H1 (cell line): ENCODE measurements at places on chromosomes 12 and 14. TPM values are rescaled to one million over a fixed set of nuclear protein-coding genes. Genes with fewer than 3 reads are reported as not detected.

- H3K4me3 ChIP-seq = no peak overlapping the region
- H3K27me3 ChIP-seq = no peaks in the 10 kb centered on the region
- H3K4me1 ChIP-seq = no peaks in the 10 kb centered on the region
- H3K27ac ChIP-seq = no peak overlapping the region
- H3K36me3 ChIP-seq = no peaks in the 10 kb centered on the region
Measured at GRCh38 chr12:71780237-71780822, 25.7 kb downstream of the RAB21 start.

GRCh38 chr12:58934528-58934927, 14.2 kb upstream of the LRIG3 start:
- no peaks in the 10 kb centered on the region for H3K4me1 ChIP-seq
- DNase-seq = no peak
- H3K36me3 ChIP-seq = no peaks in the 10 kb centered on the region

GRCh38 chr12:122887819-122888212, 8.1 kb downstream of the VPS37B start:
- no peaks in the 10 kb centered on the region for H3K36me3 ChIP-seq
- no peak overlapping the region for H3K4me3 ChIP-seq
- H3K27me3 ChIP-seq = no peaks in the 10 kb centered on the region; the same call in 1 of the 2 replicates
- no peak overlapping the region for H3K27ac ChIP-seq

DNA sequence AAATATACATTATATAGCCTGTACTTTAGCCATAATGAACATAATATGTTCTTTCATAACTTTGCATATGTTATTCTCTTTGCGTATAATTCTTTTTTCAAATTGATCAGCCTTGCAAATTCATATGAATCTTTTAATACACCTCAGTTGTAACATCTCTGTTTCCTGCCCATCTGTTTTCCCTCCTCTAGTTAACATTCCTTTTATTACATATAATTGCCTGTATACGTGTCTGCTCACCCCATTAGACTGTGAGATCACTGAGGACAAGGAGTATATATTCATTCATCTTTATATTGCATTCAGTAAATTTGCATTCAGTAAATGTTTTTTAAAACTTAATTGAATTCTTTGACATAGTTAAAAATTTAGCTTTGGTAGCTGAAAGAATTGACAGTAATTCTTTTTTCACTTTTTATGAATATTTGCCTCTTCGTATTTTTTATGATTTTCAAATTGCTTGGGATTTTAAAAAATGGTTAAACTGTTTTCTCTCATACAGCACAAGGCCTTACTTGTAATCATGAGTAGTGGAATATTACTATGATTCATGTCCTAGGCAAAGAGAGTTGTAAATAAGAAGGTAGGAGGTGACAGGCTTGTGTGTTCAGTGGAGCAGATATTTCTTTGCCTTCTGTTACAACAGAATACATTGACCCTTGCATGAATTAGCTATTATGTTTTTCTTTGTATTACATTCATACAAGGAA, 32.8 kb upstream of the KLHL42 start:
- no peaks in the 10 kb centered on the region for H3K27me3 ChIP-seq
- DNase-seq = no peak
- no peak overlapping the region for H3K4me3 ChIP-seq

GRCh38 chr12:57832966-57833365, 13.6 kb downstream of the CTDSP2 start:
- H3K36me3 ChIP-seq = peaks cover 14% of the 10 kb centered on the region
- H3K4me3 ChIP-seq = no peak overlapping the region
- H3K27me3 ChIP-seq = no peaks in the 10 kb centered on the region
- H3K27ac ChIP-seq = peak overlapping the region; percentile 37; the same call in 1 of the 2 replicates

GRCh38 chr14:95505030-95505589, 11.3 kb downstream of the SYNE3 start:
- no peak for DNase-seq
- no peaks in the 10 kb centered on the region; the same call in 1 of the 2 replicates for H3K27me3 ChIP-seq
- no peaks in the 10 kb centered on the region for H3K4me1 ChIP-seq
- H3K36me3 ChIP-seq = no peaks in the 10 kb centered on the region
- H3K27ac ChIP-seq = no peak overlapping the region

- no peak overlapping the region for H3K4me3 ChIP-seq
- no peak overlapping the region for H3K27ac ChIP-seq
- H3K27me3 ChIP-seq = no peaks in the 10 kb centered on the region
- no peaks in the 10 kb centered on the region for H3K36me3 ChIP-seq
Measured at GRCh38 chr14:29222671-29223268, 456.2 kb downstream of the FOXG1 start.

- H3K4me3 ChIP-seq = no peak overlapping the region
- H3K27ac ChIP-seq = no peak overlapping the region
- DNase-seq = no peak
- H3K27me3 ChIP-seq = no peaks in the 10 kb centered on the region
- no peaks in the 10 kb centered on the region for H3K4me1 ChIP-seq
Measured at GRCh38 chr12:4246116-4246515, 27.4 kb upstream of the CCND2 start.

DNA sequence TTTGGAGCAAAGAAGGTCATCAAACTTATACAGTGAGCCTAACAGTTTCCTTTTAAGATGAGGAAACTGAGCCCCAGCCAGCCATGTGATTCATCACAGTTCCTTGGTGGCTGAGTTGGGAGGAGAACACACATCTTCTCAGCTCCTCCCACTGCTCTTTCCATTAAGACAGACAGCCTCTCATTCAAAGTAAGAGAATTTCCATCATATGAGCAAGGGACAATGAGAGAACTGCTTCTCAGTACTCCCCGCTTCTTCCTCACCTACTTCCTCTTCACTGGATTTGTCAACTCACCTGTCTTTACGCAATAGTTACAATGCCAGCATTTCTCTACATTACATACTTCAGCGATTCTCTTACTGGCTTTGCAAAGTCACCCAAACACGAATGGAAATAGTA, 2.2 kb downstream of the IFNG start:
- no peak overlapping the region for H3K27ac ChIP-seq
- no peaks in the 10 kb centered on the region for H3K36me3 ChIP-seq
- no peak for DNase-seq
- H3K4me3 ChIP-seq = no peak overlapping the region

- H3K36me3 ChIP-seq = no peaks in the 10 kb centered on the region
- H3K27me3 ChIP-seq = no peaks in the 10 kb centered on the region
- DNase-seq = no peak
- no peak overlapping the region for H3K4me3 ChIP-seq
- no peaks in the 10 kb centered on the region for H3K4me1 ChIP-seq
Measured at GRCh38 chr12:92162079-92162478, 16.4 kb upstream of the BTG1 start.

GRCh38 chr12:29309320-29309902, 71.6 kb downstream of the ERGIC2 start:
- H3K4me1 ChIP-seq = no peaks in the 10 kb centered on the region
- no peaks in the 10 kb centered on the region for H3K27me3 ChIP-seq
- H3K36me3 ChIP-seq = no peaks in the 10 kb centered on the region
- no peak for DNase-seq
- H3K27ac ChIP-seq = no peak overlapping the region

DNA sequence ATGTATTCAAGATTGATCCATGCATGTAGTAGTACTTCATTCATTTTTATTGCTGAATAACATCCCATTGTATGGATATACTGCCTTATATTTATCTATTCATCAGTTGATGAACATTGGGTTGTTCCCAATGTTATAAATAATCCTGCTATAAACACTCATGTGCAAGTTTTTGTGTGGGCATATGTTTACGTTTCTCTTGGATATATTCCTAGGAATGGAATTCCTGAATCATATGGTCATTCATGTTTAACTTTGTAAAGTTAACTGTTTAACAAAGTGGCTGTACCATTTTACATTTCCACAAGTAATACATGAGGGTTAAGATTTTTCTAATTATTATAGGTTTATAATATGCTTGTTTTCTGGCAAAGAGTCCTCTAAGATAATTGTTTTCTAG, 1568.2 kb upstream of the SEL1L start:
- H3K27ac ChIP-seq = no peak overlapping the region
- H3K27me3 ChIP-seq = no peaks in the 10 kb centered on the region
- no peak overlapping the region for H3K4me3 ChIP-seq
- no peaks in the 10 kb centered on the region for H3K4me1 ChIP-seq
- no peaks in the 10 kb centered on the region for H3K36me3 ChIP-seq

- DNase-seq = no peak
- H3K36me3 ChIP-seq = no peaks in the 10 kb centered on the region
- H3K27ac ChIP-seq = no peak overlapping the region
- H3K4me1 ChIP-seq = no peaks in the 10 kb centered on the region
- no peak overlapping the region for H3K4me3 ChIP-seq
Measured at GRCh38 chr12:88122666-88123065, 19.2 kb downstream of the CEP290 start.

- no peaks in the 10 kb centered on the region for H3K36me3 ChIP-seq
- no peak overlapping the region for H3K4me3 ChIP-seq
- no peak for DNase-seq
- H3K4me1 ChIP-seq = no peaks in the 10 kb centered on the region
- no peak overlapping the region for H3K27ac ChIP-seq
Measured at GRCh38 chr12:115918763-115919162, 358.7 kb downstream of the MED13L start.

GRCh38 chr12:59113831-59114615, 193.7 kb upstream of the LRIG3 start:
- no peaks in the 10 kb centered on the region for H3K27me3 ChIP-seq
- H3K27ac ChIP-seq = no peak overlapping the region
- no peaks in the 10 kb centered on the region for H3K4me1 ChIP-seq
- no peaks in the 10 kb centered on the region for H3K36me3 ChIP-seq

DNA sequence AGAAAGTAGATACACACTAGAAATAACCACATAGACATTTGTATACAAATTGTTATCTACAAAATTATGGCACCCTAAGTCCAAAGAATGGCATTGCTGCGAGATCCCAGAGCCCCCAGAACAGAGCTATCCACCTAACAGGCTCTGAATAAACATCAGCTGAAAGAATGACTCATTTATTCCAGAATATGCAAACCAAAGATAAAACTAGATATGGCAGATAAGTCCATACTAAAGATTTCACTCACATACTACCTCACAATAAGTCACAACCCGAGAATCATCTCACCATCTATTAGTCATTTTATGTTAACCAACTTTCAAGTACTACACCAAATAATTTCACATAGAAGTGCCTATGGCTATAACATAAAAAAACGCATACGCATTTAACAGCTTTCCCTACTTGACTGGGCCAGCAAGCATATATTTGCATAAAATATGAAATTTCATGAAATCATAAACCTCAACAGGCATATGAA, 5.6 kb downstream of the CNIH1 start:
- no peak overlapping the region for H3K4me3 ChIP-seq
- H3K36me3 ChIP-seq = 0 out of 2 replicates have a peak, but pooled peaks cover 2% of the 10 kb centered on the region
- H3K27ac ChIP-seq = no peak overlapping the region
- no peak for DNase-seq
- H3K4me1 ChIP-seq = peaks cover 9% of the 10 kb centered on the region

- no peak for DNase-seq
- H3K4me1 ChIP-seq = no peaks in the 10 kb centered on the region
- no peak overlapping the region for H3K27ac ChIP-seq
- no peaks in the 10 kb centered on the region for H3K36me3 ChIP-seq
- H3K4me3 ChIP-seq = no peak overlapping the region
Measured at GRCh38 chr12:60752589-60752988, 1156.8 kb downstream of the SLC16A7 start.

Gene RITA1
- 25.8 and 26.4 TPM in 2 replicates for total RNA-seq

Gene KRT80
- 0.08 TPM in 1 of 2 replicates, not detected in the other for total RNA-seq

Gene EID3
- total RNA-seq = 2.2 and 2.8 TPM in 2 replicates

Gene GMPR2
- 85.3 and 88.3 TPM in 2 replicates for total RNA-seq

Gene DHH
- total RNA-seq = 0.11 and 0.13 TPM in 2 replicates

Gene LRP6
- total RNA-seq = 73.2 and 74.0 TPM in 2 replicates

Gene TEDC1
- 5.6 and 6.4 TPM in 2 replicates for total RNA-seq

Gene CACNA2D4
- total RNA-seq = 0.88 TPM in 1 of 2 replicates, not detected in the other

Gene KRT4
- total RNA-seq = not detected in 2 replicates
